ENCODE measurements at places on chromosomes 6 and 20.

GRCh38 chr20:57897891-57898290 is 188.1 kb upstream of the PMEPA1 start:
- DNase-seq: no peak

- no peak for DNase-seq
Observed at GRCh38 chr6:87653074-87653962, 48.7 kb downstream of the AKIRIN2 start.

DNA sequence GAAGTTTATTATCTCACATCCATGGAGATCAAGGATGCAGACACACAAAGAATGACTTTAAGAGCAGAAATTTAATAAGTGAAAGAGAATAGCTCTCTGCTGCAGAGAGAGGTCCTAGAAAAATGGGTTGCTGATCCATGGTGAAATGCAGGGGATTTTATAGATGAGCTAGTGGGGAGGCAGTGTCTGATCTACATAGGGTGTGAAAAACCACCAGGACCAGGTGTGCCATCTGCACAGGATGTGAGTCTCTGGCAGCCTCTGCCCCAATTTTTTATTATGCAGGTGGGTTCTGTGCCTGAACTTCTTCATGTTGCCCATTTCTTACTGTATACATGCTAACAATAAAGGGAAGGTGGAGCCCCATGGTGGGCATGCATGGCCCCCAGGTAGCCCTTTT is 19.9 kb upstream of the NANP start:
- DNase-seq: no peak

DNA sequence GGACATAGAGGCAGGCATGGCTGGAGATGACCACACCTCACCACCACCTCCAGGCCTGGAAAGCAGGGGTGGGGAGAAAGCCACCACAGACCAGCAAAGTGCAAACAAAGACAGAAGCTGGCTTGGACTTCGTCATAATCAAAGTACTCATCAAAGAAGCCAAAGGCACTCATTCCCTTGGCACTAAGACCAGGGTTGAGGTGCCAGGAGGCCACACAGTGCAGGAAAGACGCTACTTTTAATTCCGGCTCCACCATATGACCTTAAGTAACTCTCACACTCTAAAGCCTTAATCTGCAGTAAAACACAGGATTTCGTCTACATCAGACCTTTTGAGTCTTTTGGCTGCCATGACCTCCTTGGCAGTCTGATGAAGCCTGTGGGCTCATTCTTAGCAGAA is 123.1 kb downstream of the HIVEP2 start:
- no peak for DNase-seq

DNA sequence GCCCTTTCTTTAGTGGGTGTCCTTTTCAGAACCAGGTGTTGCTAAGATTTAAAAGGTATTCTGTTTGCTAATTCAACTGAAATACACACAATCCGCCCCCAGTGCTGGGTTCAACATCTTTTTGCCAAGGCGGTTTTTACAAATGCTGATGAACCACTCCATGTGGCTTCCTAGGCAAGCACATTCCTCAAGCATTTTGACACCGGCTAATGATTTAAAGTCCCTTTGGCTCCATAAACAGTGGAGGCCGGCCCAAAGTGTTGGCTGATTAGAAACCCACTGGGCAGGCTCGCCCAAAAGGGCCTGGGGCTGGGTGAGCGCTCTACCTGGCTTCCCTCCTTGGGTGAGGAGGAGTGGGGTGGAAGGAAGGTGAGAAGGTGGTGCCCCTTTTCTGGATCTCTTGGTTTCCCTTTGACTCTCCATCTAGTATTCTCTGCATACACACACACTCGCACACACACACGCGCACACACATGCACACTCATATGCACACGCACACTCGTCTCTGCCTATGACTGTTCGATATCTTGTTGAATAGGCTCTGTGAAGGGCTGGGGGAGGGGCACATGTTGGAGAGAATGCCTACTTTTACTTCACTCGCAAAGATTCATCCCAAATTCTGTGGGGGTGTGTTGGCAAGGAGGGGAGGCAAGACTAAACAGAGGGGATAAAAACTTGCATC is 66.7 kb upstream of the ARMC2 start:
- DNase-seq: no peak

Measured in hematopoietic multipotent progenitor cell treated with erythropoietin and hydrocortisone succinate and interleukin-3 and kit ligand, for 6 days (in vitro differentiated cells).